ENCODE measurements at places on chromosomes 2 and 18.

GRCh38 chr2:217219164-217219520, 359.3 kb upstream of the TNP1 start:
- no peak for DNase-seq

DNA sequence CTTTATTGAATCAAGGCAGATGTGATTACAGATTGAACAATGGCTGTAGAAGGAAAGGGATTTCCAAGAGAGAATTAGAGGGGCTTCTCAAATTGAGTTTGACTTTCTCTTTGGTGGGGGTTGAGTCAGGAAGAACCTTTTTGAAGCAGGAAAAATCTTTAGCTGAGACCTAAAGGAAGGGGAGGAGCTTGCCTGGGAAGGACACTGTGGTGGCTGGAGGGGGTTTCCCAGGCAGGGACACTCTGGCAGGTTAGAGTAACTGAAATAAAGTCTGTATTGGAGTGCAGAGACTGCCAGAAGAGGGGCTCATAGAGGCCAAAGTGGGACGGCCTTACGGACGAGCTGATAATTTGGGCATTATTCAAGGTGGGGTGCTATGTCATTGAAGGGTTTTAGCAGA, 69.3 kb downstream of the NEDD4L start:
- DNase-seq, result no peak

- no peak for DNase-seq
These were observed 126.7 kb downstream of the MYCN start for GRCh38 chr2:16067037-16067406.

DNA sequence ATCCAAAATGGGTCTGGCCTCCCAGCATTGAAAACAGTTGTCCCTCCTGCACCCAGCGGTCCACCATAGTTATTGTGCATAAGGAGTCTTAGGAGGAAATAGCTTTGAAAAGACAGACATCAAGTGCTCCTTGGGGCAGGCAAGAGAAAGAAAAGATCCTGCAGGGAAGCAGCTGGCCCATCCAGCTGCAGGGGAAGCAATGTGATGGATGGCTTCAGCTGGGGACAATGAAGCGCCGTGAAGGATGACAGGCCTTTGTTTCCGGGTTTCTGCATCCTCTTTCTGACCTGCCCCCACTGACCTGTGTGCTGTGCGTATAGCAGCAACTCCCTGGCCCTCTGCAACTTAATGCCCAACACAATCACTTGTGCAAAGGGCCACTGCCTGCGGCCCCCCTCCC, 142.9 kb upstream of the NCKAP5 start:
- no peak for DNase-seq

- DNase-seq, result no peak
These were observed 169.4 kb upstream of the ALKAL2 start for GRCh38 chr2:457262-457661.

- no peak for DNase-seq
These were observed 853 bp downstream of the LANCL1 start for GRCh38 chr2:210475706-210476105.

DNA sequence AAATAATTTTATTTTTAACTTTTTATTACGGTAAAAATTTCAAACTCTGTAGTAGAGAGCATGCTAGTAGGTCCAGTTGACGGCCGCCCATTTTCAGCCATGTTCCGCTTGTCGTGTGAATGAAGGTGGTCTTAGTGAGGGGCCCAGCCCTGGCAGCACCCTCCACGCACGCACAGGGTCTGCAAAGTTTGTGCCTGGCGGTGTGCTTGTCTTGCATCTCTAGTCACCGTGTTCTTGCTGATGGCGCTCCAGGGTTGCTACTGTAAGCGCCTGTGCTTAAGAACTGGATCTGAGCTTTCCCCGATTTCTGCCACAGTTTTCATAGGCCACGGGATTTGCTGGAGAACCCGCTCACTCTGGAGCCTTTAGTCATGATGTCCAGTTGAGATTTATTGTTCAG, 28.9 kb downstream of the LDLRAD4 start:
- DNase-seq, result no peak

DNA sequence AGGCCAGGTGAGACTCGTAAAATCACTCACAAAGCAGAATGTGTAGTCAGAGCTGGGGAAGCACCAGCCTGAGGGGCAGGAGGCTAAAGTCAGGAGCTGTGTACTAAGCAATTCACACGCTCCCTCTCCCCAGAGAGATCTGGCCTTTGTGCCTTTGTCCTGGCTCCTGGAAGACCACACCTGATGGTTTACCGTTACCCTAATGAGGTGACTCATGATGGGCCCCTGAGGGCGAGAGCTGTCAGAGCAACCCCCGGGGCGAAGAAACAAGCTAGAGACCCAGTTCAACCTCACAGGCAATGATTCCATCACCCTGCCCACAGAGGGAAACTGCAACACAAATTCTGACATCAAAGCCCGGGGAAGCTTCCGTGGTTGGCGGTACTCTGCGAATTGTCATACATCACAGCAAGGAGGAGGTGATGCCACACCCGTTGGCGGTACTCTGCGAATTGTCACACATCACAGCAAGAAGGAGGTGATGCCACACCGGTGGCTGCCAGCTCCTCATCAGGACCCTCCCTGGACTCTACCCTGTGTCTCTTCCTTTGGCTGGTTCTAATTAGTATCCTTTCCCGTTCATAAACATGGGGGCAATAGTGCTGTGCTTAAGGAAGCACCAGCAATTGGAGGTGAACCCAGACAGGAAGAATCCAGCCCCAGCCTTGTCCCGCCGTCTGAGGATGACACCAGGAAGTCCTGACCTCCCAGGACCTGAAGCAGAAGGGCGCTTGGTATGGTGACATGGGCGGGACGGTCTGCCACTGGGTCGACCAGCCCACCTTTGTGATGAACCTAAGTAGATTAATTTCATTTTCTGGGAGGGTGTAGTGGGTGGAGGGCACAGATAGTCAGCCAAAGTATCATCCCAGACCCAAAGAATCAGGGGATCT, 30.5 kb downstream of the B3GNT7 start:
- no peak for DNase-seq

- DNase-seq, result no peak
These were observed 59.5 kb downstream of the TNFRSF11A start for GRCh38 chr18:62384610-62385097.

DNA sequence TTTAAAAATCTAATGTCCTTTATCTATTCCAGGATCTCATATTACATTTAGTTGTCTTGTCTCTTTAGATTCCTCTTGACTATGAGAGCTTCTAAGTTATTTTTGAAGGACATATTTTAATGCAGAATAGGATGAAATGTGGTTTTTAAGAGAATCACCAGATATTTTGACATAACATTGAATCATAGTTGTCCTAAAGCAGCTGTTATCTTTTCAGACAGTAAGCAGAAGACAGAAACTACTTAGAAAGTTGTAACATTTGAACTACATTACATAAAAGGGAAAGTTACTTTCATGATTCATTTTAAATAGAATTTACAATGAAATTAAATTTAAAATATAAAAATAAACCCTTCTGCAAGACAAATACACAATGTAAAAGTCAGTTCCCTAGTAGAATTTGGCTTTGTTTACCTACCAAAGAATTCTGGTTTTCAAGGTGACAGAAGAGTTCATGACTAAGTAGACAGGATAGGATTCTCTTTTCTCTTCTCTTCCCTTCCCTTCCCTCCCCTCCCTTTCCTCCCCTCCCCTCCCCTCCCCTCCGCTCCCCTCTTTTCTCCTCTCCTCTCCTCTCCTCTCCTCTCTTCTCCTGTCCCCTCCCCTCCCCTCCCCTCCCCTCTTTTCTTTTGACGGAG, 186.0 kb downstream of the DIS3L2 start:
- no peak for DNase-seq

DNA sequence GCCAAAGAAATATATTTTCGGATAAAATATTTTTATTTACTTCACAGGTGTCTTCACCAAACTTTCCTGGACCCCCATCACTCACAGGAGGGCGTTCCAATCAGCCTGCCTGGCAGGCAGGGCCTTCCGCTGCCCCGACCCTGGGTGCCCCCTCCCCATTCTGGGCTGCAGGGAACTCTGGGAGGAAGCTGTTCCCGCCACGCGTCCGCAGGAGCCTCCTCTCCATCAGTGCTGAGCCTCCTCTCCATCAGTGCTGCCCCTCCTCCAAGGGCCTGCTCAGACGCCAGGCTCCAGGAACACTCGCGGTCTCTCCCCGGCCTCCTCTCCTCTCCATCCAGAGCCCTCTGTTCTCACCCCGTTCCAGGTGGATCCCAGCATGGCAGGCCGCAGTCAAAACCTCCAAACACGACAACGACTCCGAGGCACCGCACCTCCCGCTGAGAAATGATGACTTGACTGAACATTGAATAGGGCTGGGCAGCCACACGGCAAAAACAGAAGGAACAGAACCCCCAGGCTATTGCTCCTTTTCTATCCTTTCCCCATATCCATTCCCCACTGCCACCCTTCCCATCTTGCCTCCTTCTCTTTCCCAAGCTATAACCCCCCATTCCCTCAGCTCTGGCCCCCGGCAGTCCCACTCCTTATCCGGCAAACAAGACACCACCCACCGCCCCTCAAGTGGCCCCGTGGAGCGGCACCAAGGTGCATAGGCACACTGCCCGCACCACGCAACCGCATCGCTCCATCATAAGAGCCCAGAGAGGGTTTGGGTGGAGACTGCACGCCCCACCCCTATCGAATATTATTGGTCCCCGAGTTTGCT, 268.6 kb upstream of the RAB6C start:
- DNase-seq, result no peak

GRCh38 chr2:196244516-196244915, 73.1 kb upstream of the STK17B start:
- DNase-seq, result no peak

- DNase-seq, result no peak
These were observed 465.0 kb downstream of the ZEB2 start for GRCh38 chr2:144054911-144055310.

- DNase-seq, result no peak
These were observed 77.1 kb downstream of the SUMO1 start for GRCh38 chr2:202161151-202161835.

GRCh38 chr2:68319398-68320117, at the start of gene CNRIP1:
CNRIP1 (minus strand) TSS chr2:68319949; CDS start chr2:68319400, 549 bp downstream.
- peak; percentile 11 for DNase-seq

- DNase-seq, result no peak
These were observed 10.5 kb upstream of the SAG start for GRCh38 chr2:233297076-233297475.

- no peak for DNase-seq
These were observed 71.4 kb upstream of the CELF4 start for GRCh38 chr18:37636831-37637477.

- DNase-seq, result no peak
These were observed 219.6 kb upstream of the THUMPD2 start for GRCh38 chr2:39998617-39999016.

- DNase-seq, result no peak
These were observed 45.5 kb upstream of the COL5A2 start for GRCh38 chr2:189225032-189225431.

DNA sequence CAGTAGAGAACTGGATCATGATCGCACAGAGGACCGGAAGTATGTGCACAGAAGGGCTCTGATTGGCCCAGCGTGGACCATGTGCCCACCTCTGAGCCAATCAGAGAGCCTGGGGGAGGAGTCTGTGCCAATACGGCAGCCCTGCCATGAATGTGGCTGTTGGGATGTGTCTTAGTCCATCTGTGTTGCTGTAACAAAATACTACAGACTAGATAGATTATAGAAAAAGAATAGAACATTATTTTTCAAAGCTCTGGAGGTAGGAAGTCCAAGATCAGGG, 132.0 kb downstream of the NDUFA10 start:
- peak; percentile 10 for DNase-seq

- DNase-seq, result no peak
These were observed 209.3 kb upstream of the SOX11 start for GRCh38 chr2:5482929-5483331.

DNA sequence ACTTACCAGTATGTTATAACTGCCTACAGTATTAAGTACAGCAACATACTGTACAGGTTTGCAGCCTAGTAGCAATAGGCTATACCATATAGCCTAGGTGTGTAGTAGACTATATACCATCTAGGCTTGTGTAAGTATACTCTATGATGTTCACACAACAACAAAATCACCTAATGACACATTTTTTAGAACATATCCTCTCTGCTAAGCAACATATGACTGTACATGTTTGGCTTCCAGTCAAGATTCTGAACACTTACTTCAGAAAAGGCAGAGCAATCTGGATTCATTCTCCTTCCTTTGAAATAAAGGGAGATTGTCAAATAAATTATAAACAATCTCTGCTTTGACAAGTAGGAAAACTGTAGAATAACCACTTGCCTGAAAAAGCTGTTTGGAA, 81.8 kb downstream of the EXOC6B start:
- no peak for DNase-seq

GRCh38 chr2:34037157-34037556, 438.1 kb upstream of the FAM98A start:
- DNase-seq, result no peak

DNA sequence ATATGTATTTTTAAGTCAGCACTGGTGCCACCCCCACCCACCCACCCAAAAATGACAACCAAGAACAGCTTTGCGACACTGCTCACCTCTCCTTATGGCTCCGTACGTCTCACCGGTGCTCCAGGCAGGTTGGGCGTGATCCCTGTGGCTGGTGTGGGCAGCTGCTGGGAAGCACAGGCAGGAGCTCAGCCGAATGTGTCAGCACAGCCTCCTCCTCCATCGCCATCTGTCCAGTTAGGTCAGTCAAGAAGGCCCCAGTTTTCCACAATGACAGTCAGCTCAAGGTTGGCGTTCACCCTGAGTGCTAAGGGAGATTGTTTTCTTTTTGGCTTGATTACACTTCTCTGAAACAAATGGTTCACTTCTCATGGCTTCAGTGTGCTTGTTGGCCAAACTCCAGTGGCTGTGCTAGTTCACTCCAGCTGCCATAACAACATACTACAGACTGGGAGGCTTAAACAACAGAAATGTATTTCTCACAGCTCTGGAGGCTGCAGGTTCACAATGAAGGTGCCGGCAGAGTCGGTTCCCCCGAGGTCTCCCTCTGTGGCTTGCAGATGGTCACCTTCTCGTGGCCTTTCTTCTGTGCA, 30.2 kb downstream of the AMER3 start:
- DNase-seq, result no peak
